ENCODE measurements at places on chromosomes 2 and 18.
A peak's percentile ranks its signal among the peaks of the same experiment; 100 is the strongest.

GRCh38 chr18:6482198-6482977 is 67.7 kb upstream of the L3MBTL4 start:
- DNase-seq, result peak; percentile 58

- no peak for DNase-seq
Measured at GRCh38 chr2:123419976-123420375, 605.1 kb upstream of the CNTNAP5 start.

DNA sequence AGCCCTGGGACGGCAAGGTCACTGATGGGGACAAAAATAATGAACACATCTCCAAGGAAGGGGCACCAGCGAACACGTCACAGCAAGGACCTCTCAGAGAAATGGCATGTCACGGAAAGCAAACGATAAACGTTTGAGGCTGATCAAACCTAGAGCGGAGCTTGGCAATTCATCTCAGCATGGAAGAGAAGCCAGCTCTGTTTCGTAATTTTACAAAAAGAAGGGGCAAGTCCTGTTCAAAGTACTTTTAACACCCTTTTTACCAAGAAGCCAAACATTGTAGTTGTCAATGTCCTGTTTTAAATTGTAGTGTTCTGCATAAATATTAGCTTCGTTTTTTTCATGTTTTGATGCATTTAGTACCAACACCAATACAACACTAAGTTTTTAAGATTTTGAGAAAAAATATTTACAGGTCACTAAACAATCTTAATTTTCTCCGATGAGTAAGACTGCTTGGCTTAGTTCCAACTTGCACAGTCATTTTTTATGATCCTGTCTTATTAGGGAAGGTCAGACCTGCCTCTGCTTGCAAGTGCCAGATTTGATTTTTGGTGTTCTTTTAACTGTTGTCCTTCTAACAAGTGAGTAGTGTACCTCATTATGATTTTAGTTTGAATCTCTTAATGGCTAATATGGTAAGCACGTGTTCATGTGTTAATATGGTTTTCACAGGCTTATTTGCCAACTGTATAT is 818.5 kb upstream of the SALL3 start:
- DNase-seq, result no peak

GRCh38 chr2:1816414-1816911 is 72.1 kb upstream of the PXDN start:
- DNase-seq, result no peak

GRCh38 chr2:38581193-38582147 is 21.3 kb downstream of the HNRNPLL start:
- DNase-seq, result peak; percentile 82

DNA sequence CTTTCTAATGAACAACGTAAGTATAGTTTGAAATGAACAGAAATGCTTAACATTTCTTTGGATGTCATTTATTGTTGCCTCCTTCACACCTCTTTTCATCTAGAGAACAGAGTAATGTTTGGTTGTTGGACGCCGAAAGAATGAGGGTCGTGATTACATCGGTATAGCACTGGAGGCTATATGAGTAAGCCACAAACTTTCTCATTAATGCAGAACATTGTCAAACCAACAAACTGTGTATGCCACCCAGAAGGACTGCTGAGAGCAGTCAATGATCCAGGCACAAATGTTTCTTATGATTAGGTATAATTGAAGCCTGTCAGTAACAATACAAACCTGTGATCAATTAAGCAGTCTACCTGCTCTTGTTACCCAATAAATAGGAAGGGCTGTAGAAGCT is 1494.7 kb upstream of the NXPH2 start:
- DNase-seq, result no peak

GRCh38 chr18:2083691-2084090 is 487.6 kb downstream of the METTL4 start:
- no peak for DNase-seq

DNA sequence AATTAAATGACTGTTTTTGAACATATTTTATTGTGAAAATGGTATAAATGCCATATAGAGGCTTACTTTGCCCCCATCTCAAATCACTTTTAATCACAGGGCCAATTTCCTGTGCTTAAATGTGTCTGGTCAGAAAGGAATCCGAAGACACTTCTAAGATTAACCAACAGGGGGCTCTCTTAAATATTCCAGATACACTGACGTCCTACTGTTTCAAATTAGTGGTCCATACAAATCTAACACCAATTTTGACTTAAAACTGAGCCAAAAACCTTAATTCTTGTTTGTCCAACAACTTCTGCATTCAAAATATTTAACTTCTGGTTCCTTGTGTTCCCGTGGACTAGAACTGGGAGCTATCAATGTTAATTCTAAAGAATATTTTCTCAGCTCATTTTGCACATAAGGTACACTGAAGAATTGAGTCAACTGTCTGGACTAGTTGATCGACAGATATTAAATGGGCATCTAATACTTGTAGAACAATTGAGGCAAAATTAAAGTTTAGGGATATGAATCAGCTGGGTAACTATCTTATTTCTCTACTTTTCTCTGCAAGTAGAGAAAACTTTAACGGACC is 557.5 kb downstream of the ARHGAP15 start:
- peak; percentile 52 for DNase-seq

- peak; percentile 75 for DNase-seq
Measured at GRCh38 chr2:68889500-68889899, 18.3 kb upstream of the BMP10 start.

GRCh38 chr2:178478130-178478438 is 316 bp downstream of the FKBP7 start:
- no peak for DNase-seq

DNA sequence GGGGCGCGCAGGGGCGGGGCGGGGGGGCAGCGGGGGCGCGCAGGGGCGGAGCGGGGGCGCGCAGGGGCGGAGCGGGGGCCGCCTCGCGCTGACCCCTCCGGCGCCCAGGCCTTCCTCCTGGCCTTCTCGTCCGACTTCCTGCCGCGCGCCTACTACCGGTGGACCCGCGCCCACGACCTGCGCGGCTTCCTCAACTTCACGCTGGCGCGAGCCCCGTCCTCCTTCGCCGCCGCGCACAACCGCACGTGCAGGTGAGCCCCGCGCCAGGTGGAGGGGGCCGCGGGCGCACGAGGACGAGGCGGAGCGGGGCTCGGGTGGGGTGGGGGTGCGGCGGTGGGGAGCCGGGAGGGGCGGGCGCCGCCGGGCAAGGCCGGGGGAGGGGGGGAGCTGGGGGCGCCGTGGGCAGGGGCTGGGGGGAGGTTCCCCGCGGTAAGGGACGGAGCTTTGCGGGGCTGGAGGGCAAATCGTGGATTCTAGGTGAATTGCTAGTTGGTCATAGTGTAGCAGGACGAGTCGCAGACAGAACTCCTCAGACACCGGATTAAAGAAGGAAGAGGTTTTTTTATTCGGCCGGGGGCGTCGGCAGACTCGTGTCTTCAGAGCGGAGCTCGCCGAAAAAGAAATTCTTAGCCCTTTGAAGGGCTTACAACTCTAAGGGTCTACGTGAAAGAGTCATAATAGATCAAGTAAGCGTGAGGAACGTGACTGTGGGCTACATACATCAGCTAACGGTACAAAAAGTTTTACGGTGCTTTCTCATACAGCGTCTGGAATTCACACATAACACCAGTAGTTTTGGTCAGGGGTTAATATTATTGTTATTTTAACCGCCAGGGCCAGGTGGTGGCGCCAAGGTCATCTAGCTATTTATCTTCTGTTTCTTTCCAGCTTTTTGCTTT is 29.9 kb downstream of the ANO7 start:
- no peak for DNase-seq

- no peak for DNase-seq
Measured at GRCh38 chr18:50128506-50129271, 66.3 kb downstream of the MYO5B start.

DNA sequence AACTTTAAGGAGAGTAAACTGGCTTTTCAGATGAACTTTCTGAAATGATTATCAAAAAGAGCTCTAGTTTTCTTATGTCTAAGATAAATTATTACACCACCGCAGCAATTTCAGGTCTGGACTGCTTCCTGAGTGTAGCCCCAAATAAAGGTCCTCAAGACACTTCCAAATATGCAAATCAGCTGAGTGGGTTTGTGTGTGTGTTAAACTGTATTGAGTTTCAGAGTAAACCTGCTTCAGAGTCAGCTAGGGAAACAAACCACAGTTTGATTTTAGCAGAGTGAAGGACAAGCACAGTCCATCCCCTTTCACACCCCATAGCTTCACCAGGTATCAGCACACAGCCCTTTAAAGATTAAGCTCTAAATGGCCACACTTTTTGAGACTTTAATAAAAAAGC is 168.7 kb downstream of the NRXN1 start:
- DNase-seq, result no peak

DNA sequence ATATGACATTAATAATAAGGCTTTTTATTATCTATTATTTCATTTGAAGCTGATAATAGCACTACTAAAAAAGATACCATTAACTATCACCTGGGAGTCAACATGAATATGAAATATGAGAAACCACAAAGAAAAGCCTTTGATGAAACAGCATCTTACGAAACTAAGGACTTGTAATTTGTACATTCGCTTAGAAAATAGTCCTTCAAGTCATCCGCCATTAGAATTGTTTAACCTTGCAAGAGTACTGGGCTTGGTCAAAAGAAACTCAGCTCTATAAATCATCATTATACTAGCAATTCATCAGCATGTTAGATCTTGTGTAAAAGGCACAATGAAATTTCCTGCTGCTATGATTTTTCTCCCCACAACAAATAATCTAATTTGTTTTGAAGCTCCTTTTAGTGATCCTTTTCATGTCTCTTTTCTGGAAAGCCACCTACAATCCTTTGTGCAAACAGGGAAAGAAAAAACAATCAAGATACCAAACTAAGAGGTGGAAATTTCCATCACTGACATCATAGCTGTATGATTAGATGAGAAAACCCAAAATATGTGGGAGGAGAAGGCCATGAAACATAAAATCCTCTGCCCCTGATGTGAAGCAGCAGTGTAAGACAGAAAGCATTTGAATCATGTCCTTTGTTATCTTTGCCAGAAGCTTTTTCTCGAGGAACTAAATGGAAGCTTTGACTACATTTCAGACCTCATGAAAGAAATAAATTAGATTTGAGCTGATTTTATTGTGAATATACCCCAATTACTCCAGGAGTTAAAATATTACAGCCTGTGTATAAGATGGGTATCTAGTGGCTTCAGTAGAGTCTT is 31.2 kb downstream of the SCN9A start:
- peak; percentile 85 for DNase-seq

GRCh38 chr2:242001853-242002252 is 132.3 kb downstream of the RTP5 start:
- no peak for DNase-seq

DNA sequence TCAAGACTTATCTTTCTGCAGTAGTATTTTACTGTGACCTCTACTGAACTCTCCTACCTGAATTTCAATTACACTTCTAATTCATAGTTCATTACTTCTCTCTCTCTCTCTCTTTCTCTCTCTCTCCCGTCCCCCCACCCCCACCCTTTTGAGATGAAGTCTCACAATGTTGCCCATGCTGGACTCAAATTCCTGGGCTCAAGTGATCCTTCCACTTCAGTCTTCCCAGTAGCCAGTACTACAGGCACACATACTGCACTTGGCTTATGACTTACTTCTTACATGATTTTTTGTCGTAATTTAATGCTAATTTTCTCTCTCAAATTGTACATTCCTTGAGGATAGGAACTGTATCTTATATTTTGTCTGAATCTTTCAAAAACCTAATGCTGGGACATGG is 6.0 kb upstream of the HIBCH start:
- no peak for DNase-seq

DNA sequence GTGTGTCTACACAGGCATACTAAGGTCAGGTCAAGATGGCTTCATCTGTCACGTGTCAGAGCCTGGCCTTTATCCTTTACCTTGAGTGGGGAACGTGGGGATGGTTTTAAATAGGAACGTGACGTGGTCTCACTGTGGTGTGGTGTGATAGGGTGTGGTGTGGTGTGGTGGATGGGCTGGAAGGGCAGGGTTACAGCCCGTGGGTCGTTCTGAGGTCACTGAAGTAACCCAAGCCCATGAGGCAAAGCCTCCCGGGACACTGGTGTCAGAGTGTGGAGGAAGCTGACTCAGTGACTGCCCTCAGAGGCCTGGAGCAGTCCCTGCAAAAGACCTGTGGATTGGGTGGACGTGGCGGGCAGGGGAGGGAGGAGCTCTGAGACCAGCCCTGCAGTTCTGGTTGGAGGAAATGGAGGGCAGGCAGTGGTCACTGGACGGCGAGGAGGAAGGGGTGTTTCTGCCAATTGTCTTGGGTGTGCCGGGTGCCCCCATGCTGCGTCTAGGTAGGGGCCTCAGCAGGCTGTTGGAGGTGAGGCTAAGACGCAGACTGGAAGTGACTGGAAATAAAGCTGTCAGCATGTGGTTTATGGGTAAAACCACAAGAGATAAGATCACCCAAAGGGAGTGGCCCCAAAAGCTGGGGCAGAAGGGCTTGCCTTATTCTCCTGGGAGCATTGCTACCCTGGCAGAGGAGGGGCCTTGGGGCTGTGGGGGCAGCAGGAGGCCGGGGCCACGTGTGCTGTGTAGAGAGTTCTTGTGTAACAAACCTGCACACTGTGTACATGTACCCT is 84.8 kb downstream of the SH3RF3 start:
- DNase-seq, result peak; percentile 97

DNA sequence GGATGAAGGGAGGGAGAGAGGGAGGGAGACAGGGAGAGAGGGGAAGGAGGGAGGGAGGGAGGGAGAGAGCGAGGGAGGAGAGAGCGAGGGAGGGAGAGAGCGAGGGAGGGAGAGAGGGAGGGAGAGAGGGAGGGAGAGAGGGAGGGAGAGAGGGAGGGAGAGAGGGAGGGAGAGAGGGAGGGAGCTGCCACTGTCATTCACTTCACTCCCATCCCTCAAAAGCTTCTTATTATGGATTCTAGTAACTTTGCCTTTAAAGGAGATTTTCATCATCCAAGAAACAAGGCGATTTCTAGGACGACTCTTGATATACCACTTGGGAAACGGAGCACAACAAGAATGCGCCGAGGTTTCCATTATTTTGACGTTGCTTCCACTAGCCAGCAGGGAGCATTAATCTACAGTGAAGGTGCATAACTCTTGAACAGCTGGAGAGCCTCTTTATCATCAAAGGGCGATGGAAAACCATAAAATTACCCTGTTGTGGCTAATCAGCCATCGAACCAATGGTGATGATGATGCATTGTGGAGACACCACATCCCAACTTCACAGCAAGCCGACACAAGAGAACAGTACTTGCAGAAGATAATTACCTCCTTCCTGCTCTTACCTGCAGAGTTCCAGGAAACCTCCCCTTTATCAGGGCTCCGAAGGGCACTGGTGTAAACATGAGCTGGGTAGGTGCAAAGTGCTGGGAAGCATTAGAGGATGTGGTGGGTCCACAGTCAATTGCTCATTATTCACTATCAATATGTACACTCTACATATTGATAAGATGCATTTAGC is 130.5 kb downstream of the EIPR1 start:
- no peak for DNase-seq

GRCh38 chr2:32719933-32720716 is 92.3 kb downstream of the TTC27 start:
- no peak for DNase-seq

GRCh38 chr2:39281391-39281790 is 37.6 kb upstream of the CDKL4 start:
- DNase-seq, result no peak

DNA sequence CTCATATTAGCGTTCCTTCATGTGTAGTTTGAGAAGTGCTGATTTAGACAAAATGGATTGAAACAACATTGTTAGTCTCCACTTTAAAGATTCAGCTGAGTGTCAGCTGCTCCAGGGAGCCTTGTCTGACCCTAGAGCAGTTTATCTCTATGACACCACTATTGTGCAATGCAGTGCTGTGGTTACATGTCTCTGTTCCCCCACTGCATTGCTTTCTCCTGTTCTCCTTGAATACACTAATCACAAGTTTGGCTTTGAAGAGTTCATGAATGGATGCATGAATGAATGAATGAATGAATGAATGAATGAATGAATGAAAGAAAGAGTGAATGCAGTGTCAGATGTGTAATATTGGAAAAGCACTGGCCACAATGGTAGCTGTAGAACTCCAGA is 38.3 kb downstream of the GCG start:
- peak; percentile 93 for DNase-seq
